ENCODE measurements at places on chromosomes 7 and 10.

DNA sequence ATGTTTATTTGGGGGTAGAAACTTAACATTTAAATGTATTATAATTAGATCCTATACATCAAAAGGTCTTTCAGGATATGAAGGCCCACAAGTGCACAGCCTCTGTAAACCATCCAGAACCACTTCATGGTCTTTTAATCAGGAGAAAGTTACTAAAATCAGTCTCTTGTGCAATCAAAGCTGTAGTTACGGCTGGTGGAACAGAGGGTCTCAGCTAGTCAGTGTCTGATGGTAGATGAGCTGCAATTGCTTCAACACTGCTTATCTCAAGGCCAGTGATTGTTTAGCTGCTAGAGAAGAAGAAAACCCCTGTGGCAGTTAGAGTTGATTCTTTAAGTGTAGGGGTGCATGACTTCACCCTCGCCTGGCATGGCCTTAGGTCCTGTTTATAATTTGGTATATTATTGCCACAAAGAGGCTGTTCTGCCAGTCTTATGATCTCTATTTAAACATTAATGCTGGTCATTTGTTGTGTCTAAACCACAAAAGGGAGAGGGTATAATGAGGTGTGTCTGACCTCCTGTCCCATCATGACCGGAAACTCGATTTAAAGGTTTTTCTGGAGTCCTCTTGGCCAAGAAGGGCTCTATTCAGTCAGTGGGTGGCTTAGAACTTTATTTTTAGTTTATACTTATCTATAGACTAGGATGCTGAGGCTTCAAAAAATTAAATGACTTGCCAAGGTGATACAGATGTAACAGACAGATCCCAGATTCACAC is 21.3 kb downstream of the MSRB2 start:
- no peak for DNase-seq

- no peak for DNase-seq
Observed at GRCh38 chr7:155555116-155555695, 8.8 kb upstream of the CNPY1 start.

GRCh38 chr7:81790120-81790500 is 20.3 kb upstream of the HGF start:
- DNase-seq = no peak

DNA sequence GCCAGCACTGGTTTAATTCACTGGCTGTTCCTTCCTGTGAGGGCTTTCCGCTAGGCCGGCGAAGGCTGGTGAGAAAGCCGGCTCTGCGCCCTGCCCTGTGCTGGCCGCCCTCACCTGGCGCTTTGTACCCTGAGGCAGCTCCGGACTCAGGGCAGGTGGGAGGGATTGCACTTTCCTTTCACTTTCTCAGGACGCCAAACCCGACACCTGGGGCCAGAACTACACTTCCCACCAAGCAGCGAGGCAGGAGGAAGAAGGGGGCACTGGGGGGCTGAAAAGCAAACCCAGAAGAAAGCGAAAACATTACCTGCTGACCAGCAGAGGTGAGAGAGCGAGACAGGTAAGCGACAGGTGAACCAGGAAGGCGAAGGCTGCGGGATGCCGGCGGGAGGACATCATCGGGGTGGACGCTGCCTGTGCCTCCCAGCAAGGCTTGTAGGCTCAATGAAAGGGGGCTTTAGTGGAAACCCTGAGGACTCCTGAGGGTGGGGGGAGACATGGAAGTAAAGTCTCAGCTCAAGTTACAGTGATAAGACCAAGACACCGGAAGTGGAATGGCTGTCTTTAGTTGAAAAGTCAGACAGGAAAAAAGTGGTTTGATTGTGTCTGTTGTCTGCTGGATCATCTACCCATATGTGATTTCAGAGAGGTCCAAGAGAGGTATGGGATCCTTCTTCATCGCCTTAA is at the start of gene RAB19:
Gene RAB19, plus strand, starts transcription at position 181 of the 687 bp plus-strand sequence. CDS start 3,589 bp downstream, outside the sequence.
- DNase-seq = peak; percentile 22

GRCh38 chr10:21888959-21889358 is 114.6 kb downstream of the DNAJC1 start:
- no peak for DNase-seq

GRCh38 chr10:62019685-62020359 is 118.3 kb downstream of the ARID5B start:
- no peak for DNase-seq

- DNase-seq = no peak
Observed at GRCh38 chr7:111677848-111678247, 115.6 kb upstream of the IMMP2L start.

DNA sequence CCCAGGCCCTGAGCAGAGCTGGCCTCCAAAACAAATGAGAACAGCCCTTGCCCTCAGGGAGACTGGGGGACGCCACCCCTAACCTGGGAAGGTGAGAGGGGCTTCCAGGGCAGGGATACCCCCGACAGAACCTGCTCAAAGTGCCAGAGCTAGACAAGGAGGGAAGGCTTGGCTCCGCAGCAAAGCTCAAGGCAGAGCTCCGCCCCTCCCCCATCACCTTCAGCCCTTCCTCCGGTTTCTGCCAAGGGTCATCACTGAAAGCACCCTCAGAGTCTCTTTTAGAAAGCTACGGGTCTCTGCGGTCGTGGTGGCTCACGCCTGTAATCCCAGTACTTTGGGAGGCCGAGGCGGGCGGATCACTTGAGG is 73.4 kb upstream of the CUX1 start:
- DNase-seq = no peak

DNA sequence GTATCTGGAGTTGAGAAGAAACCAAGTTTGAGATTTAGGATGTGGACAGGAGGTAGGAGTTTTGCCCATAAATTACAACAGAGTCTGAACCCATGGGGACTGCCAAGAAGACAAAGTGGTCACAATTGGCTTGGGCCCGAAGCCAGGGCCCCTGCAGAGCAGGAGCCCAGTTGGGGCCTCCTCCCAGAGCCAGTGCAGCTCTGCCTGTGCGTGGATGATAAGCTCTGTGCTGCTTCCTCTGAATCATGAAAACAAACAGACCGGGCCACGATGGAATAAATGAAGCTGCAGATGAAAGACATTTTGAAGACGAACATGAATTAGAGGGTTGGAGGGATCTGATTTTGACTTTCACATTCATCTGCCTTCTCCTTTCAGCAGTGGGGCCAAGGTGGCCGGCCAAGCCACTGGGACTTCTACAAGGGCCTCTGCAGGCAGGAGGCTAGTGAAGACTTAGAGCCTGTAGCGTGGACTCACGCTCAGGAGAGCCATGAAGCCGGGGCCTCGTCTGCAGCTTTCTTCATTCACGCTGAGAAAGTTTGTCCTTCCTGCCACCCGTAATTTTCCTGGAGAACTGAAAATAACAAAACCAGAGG is 156.8 kb upstream of the LYZL1 start:
- DNase-seq = no peak

GRCh38 chr7:47889723-47890122 is 58.5 kb downstream of the PKD1L1 start:
- no peak for DNase-seq

DNA sequence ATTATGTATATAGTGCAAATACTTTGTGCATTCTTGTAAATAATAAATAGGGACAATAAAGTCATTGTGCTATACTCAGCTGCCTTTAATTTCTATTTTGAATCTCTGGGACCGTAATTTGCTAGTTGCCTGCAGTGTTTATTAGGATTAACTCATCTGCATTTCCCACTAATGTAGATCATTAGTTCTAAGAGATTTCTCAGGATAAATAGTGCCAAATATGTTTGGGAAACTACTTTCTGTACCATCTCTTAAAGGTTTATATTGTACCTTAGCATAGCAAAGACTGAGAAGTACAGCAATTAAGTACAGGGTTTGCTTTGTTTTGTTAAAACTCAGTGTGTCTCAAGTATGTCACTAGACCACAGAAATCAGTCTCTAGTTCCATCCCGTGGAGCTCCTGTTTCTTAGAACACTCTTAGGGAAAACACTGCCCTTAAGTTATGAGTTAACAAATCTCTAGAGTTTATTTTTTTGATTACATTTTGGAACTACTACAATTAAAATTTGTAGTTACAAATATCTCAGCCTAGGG is 26.0 kb downstream of the ADD3 start:
- no peak for DNase-seq

GRCh38 chr10:78066728-78067430 is 33.2 kb downstream of the RPS24 start:
- DNase-seq = no peak

- DNase-seq = no peak
Observed at GRCh38 chr10:24893127-24893526, 59.3 kb downstream of the PRTFDC1 start.

DNA sequence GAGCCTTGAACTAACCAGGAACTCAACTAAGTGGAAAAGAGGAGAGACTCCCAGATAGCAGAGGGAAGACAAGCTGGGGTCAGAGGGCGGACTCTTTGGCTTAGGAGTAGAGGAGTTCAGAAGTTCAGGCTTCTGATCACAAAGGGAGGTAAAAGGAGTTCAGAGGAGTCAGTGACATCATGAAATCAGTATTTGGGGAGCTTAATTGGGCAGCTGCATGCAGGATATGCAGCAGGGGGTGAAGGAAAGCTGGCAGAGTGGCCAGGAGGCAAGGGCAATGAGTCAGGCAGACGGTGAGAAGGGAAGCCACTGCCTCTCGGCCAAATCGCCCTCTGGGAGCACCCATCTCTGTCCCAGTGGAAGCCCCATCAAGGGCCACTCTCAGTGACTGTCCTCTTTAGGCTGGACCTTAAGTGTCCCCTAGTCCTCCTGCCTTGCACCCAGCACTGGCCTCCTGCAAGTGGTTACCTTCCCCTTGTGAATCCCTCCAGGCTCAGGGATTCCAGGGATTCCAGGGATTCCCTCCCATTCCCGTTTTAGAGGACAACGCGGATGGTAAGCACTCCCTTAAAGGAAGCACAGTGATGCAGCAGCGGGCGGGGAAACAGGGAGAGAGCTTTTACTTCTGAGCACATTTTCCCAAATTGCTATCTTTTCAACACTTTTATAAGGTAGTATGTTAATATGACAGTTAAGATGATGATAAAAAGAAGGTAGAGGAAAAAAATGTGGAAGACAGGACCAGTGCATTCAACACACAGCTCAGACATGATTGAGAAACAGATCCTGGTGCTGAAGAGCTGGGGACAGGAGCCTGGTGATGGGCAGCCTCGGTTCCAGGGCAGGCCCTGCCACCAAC is 72.6 kb downstream of the KCNMA1 start:
- no peak for DNase-seq

DNA sequence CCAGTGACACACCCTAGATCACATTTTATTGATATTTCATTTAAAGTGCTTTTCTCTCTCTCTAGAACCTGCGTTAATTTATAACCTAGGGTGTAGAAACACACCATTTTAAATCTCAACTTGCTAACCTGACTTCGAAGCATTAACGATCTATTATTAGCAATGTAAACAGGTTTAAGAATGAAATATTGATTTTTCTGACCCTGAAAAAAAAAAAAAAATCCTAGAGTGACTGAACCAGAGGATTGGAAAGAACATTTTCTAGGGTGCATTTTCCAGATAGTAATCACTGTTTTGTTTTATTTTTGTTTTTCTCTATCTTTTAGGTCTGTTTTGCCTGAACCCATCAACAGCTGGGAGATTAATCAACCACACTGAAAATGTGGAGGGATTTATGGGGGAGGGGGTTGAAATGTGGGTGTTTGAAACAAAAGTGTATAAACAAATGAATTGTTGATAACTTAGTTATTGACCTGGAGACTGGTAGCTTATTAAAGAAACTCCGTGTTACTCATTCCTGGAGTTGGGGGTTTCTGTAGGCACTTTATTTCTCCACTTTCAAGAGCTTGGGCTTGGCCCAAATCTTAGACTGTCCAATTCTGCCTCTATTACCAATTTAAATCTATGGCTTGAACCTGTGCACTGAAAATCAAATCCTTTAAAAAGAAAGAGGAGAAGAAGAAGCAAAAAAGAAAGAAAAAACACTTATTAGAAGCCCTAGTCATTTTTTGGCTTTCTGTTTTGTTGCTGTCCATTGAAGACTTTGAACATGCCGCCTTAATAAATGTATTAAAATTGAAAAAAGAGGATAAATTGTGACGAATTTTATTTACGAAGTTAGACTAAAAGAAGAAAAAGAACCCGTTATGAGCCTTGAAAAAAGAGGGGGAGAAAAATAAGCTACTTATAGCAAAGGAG is 2.8 kb downstream of the HOXA2 start:
- DNase-seq = no peak

GRCh38 chr10:36224431-36224985 is 582.4 kb upstream of the FZD8 start:
- no peak for DNase-seq

GRCh38 chr10:48429309-48429708 is 122.8 kb downstream of the MAPK8 start:
- DNase-seq = no peak

GRCh38 chr10:70905071-70906021 is 17.0 kb upstream of the PCBD1 start:
- DNase-seq = no peak

DNA sequence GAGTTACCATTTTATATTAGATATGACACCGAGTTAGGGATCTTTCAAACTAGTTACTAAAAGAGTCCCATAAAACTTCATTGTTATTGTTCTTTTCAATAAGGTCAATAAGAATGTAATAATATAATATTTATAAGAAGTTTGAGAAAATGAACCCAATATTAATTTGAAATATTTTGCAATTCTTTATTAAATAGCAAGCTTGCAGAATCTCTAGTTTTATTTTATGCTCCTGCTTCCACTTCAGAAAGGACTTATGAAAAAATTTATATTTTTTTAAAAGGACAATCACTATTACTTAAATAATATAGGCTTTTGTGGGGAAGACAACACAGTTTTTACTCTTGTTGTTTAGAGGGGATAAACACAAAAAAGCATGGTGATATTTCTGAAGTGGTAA is 47.9 kb downstream of the LUC7L2 start:
- no peak for DNase-seq

DNA sequence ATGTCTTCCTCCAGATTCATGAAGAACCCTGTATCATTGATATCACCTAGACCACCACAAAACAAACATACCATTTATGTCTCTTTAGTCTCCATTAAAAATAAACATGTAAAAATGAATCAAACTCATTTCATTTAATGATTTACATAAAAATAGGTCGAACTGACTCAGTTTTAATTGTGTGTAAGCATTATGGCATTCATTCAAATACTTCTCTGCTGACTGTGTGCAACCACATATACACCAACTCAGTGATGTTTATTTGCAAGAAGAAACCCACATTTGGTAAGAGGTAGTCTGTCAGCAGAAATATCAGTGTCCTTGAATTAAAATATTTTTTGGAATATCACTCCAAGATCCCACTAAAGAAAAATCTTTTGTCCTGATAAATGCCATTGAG is 30.5 kb downstream of the ABCB1 start:
- no peak for DNase-seq

DNA sequence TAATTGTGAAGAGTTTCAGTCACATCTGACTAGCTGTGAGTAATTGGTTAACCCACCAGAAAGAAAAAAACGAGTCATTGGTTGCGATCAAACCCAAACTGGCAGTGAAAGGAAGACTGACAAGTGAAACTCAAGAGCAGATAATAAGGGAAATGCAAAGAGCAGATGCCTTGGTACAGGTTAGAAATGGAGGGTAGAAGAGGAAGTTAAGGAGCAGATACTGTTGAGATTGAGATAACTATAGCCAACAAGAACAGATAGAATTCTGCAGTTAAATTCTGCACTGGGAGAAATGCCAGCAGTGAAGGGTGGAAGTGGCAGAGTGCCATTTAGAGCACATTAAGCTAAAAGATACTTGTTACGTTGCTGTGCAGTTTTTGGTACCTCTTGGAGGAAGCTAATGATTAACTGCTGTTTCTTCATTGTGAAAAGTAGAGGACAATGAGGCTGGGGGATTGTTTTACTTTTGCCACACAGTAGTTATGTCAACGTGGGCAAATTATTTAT is 65.8 kb downstream of the CDK13 start:
- DNase-seq = peak; percentile 27

All from mucosa of gallbladder (tissue), 1 donor.